Stimulated activated CD4-positive, alpha-beta T cell treated with anti-CD3 and anti-CD28 coated beads, TNF-alpha, amount 100 ng/mL, for 48 hours (primary cell): ENCODE measurements at places on chromosomes 12 and 14.

DNA sequence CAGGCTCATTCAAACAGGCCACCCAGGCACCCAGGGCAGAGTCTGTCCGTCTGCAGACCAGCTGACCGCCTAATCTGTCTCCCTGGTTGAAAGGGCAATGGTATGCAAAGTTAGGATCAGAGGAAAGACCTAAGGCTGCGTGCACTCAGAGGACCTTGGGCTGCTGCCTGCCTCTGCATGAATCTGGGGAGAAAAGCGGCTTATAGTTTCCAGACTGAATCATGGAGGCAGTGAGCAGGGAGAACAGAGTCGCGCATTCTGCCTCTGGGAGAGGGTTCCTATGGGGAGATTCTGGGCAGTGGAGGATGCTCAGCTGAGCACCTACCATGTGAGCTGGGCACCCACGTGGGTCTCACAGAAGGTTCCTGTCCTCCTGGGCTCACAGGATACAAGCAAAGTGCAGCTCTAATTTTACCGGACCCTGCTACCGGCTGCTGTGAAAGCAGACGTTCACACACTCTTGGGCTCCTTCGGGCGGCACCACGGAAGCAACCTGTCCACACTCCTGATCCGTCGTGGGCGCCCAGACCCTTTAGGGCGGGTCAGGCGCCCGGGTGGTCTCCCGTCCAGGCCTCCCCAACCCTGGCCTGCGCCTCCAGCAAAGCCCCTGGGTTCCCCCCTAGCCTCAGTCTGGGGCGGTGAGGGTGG lies 772 bp downstream of the SCARB1 start:
- no peak for DNase-seq

GRCh38 chr12:115132905-115133304 lies 448.9 kb upstream of the TBX3 start:
- no peak for DNase-seq

DNA sequence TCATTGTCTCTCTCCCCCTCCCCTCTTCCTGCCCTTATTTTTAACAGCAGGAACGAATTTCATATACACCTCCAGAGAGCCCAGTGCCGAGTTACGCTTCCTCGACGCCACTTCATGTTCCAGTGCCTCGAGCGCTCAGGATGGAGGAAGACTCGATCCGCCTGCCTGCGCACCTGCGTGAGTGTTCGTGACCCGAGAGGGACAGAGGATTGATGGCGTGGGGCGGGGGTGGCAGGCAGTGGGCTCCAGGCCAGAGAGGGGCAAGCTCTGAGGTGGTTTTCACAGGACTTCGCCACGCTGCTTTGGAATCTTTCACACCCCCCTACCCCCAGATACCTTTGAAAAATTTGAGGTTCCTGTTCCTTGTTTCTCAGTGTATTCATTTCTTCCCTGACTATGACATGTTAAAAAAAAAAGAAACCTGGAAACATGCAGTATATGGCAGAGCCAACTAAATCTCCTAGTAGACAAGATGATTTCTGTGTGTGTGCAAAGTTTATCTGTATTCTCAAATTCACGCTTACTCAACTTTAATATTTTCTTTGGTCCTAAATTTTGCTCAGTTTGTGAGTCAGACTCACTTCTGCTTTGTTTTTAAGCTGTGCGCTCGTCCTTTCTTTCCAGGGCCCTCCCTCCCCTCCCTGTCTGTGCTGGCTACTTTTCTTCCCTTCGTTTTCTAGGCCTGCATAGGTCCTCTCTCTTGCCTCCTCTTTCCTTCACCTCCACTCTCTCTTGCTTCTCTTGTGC lies 103.1 kb downstream of the ETV6 start:
- no peak for DNase-seq

DNA sequence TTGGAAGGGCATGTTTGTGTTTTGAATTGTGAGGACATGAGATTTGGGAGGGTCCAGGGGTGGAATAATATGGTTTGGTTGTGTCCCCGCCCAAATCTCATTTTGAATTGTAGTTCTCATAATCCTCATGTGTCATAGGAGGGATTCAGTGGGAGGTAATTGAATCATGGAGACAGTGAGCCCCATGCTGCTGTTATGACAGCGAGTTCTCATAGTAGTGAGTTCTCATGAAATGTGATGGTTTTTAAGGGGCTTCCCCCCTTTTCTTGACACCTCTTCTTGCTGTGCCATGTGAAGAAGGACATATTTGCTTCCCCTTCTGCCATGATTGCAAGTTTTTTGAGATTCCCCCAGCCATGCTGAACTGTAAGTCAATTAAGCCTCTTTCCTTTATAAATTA lies 260.0 kb downstream of the DUSP6 start:
- DNase-seq: no peak

DNA sequence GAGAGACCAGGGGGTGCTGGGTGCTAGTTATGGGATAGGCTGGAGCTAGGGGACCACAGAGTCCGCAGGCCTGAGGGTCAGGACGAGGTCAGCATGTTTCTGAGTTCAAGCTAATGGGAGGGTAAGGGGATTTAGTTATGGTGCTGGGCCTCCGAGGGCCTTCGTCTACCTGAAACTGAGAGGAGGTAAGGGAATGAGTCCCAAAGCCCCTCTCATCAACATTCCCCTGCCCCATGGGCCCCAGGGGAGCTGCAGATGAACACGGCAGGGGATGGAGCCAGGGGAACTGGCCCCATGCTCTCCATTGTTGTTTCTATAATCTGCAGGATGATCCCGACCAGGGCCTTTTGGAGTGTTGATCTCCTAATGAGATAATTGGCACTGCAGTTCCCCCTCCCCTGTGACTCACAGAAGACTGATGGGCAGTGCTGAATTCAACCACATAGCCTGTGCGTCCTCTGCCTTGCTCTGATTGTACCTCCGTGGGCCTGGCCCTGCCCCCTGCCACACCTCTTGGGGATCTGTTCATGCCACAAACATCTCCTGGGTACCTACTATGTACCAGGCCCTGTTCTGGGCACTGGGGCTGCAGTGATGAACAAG lies 21.4 kb downstream of the FAIM2 start:
- DNase-seq: no peak

GRCh38 chr14:52391881-52392615 lies 77.9 kb downstream of the PTGER2 start:
- no peak for DNase-seq

DNA sequence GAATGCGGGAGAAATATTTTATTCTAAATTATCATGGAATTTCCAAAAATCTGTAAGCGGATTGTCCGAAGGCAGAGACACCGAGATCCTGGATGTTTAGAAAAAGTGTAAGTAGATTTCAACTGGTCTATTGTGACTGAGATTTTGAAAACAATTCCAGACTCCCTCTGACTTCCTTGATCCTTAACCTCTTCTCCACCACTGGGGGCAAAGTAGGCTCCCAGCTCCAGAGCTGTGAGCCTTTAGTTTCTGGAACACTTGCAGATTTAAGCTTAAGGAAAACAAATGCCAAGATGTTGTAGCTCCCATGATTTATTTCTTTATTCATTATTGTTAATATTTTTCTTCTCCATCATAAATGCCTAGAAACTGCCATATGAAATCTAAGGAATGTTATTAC lies 1320.5 kb upstream of the SEL1L start:
- no peak for DNase-seq

DNA sequence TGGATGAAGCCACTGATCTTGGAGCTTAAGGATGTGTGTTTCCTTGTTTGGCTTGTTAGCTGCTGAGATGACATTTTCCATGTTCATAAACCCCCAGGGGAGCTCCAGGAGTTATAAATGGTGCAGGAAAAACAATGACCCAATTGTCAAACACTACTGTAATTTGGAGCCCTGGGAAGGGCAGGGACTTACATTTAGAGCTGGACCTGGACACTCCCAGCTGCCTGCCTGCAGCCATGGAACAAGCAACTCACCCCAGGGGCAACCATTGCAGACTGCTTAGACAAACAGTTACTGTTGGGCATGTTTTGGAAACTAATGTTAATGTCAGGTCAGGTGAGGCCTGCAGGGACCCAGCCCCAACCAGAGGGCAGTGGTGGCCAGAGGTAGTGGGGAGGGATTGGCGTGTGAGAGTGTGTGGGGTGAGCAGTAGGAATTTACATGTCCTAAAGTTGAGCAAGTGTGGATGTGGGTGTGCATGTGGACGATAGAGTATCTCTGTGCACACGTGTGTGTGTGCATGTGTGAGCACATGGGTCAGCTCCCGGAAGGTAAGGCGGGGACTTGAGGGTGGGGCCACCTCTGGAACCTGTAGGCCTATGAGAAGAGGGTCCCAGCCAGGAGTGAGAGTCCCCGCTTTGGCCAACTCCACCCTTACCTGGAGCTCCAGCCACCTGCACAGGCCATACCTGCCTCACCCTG lies 86.4 kb upstream of the NOS1 start:
- no peak for DNase-seq

DNA sequence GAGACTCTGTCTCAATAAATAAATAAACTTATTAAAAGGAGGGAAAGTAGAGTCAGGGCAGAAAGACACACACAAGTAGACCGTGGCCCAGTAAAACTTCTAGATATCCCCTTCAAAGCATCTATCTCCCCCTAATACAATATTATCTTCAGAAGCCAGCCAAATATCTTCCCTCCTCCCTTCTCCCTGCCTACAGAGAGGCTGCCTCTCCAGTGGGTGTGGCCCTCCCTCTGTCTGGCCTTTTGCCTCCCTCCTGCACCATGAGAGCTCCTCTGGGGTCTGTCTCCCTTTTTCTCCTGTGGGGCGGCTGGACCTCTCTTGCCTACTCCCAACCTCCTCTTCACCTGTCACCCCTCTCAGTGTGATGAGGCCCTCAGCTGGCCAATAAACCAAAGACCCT lies 139.2 kb downstream of the EGLN3 start:
- DNase-seq: no peak

- no peak for DNase-seq
These were observed 36.1 kb downstream of the TMCC3 start for GRCh38 chr12:94614288-94614721.

DNA sequence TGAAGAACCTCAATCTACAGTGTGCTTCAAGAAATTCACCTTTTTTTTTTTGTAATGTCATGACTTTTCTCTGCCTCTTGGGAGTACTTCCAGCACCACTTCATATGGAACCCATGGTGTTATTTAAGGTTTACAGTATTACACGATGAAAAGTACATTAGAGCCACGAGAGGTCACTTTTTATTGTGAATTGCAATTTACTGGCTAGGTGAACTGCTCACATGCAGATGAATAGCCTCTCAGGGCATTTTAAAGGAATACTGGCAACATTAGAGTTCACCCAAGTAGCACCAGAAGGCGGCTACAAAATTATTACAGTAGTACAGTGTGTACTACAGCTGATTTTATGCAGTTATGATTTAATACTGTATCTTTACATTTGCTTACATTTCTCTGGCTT lies 99.1 kb upstream of the PPP4R3A start:
- no peak for DNase-seq

DNA sequence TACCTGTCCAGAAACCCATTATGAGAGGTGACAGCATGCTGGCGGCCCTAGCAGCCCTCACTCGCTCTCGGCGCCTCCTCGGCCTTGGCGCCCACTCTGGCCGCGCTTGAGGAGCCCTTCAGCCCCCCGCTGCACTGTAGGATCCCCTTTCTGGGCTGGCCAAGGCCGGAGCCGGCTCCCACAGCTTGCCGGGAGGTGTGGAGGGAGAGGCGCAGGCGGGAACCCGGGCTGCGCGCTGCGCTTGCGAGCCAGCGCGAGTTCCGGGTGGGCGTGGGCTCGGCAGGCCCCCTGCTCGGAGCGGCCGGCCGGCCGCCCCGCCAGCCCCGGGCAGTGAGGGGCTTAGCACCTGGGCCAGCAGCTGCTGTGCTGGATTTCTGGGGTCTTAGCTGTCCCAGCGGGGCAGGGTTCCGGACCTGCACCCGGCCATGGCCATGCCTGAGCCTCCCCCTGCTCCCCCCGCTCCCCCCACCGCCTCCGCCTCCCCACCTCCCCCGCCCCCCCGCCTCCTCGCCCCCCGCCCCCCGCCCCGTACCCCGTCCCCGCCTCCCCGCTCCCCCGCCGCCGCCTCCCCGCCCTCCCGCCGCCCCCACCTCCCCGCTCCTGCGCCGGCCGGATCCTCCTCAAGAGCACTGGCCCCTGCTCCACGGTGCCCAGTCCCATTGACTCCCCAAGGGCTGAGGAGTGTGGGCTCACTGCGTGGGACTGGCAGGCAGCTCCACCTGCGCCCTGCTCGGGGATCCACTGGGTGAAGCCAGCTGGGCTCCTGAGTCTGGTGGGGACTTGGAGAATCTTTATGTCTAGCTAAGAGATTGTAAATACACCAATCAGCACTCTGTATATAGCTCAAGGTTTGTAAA lies 163.1 kb downstream of the KLHL28 start:
- DNase-seq: no peak

GRCh38 chr12:112381406-112381882 lies 787 bp downstream of the HECTD4 start:
- DNase-seq: no peak

- no peak for DNase-seq
These were observed 24.2 kb downstream of the GALNT16 start for GRCh38 chr14:69284170-69284569.

GRCh38 chr12:7667125-7667524 lies 1.4 kb upstream of the APOBEC1 start:
- DNase-seq: no peak

GRCh38 chr14:69399750-69400149 lies 1.3 kb downstream of the SLC39A9 start:
- DNase-seq: no peak

DNA sequence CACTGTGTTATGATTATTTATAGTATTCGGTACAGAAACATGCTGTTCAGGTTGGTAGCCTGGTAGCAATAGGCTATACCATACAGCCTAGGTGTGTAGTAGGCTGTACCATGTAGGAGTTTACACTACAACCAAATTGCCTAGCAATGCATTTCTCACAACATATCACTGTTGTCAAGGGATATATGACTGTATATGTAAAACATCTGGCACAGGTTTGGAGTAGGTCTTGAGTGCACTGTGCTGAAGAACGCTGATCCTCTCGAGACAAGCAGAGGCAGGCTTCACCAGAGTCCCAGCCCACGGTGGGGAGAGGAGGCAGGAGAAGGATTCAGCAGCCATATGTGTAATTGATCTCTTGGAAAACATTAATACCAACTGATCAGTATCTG lies 15.0 kb upstream of the TBX5 start:
- DNase-seq: no peak

DNA sequence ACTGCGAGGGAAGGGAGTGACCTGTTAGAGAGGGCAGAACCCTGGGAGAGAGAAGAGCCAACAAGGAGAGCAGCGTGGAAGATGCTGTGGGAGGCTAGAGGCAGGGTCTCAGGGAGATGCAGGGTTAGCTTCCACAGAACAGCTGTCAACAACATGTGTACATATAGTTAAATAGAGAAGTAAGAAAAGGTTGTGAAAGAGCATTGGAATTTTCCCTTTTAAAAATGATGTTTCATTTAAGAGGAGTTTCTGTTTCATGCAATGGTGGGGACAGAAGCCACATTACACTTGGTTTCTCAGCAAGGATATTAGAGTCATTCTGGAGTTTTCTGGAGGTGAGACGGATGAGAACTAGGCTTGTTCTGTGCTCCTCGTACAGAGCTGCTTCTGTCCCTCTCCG lies 23.8 kb upstream of the TBC1D30 start:
- DNase-seq: no peak
